ENCODE measurements at places on chromosomes 7 and 10. TPM values are rescaled to one million over a fixed set of nuclear protein-coding genes. Genes with fewer than 3 reads are reported as not detected.

The TAX1BP1 gene
- total RNA-seq: 189 TPM

The CLDN12 gene
- 60.8 TPM for total RNA-seq

The RNF133 gene
- 0.74 TPM for total RNA-seq

The C10orf53 gene
- total RNA-seq: not detected

The TMEM243 gene
- total RNA-seq: 35.0 TPM

The H2BK1 gene
- not detected for total RNA-seq

The MACC1 gene
- 0.05 TPM for total RNA-seq

The POP7 gene
- total RNA-seq: 27.6 TPM

The SFRP5 gene
- total RNA-seq: not detected

The NEUROG3 gene
- total RNA-seq: not detected

The TCAF1 gene
- total RNA-seq: 99.5 TPM

The DPYSL4 gene
- 6.3 TPM for total RNA-seq

The MET gene
- 36.2 TPM for total RNA-seq

The FOXI2 gene
- total RNA-seq: not detected

The ZNF775 gene
- 5.9 TPM for total RNA-seq

The BTBD16 gene
- total RNA-seq: not detected

The CPVL gene
- total RNA-seq: 0.30 TPM

The GRIFIN gene
- not detected for total RNA-seq

The MASTL gene
- 5.6 TPM for total RNA-seq

The ABCB1 gene
- total RNA-seq: 0.05 TPM

The COL17A1 gene
- total RNA-seq: 0.30 TPM

The COBL gene
- total RNA-seq: not detected

The MRLN gene
- not detected for total RNA-seq

The VIPR2 gene
- total RNA-seq: not detected

The WDR86 gene
- total RNA-seq: 8.6 TPM

The GPR26 gene
- not detected for total RNA-seq

The ATP5F1C gene
- 187 TPM for total RNA-seq

The RADIL gene
- 1.2 TPM for total RNA-seq

The SLC18A3 gene
- not detected for total RNA-seq

The LEP gene
- not detected for total RNA-seq

The ERVW-1 gene
- total RNA-seq: not detected

The MBL2 gene
- not detected for total RNA-seq

The GALNT17 gene
- total RNA-seq: not detected

The AKR1E2 gene
- 22.6 TPM for total RNA-seq

The NXPH1 gene
- not detected for total RNA-seq

The NIPSNAP2 gene
- 34.7 TPM for total RNA-seq

The FAM24A gene
- not detected for total RNA-seq

The IGFBP3 gene
- total RNA-seq: 1,139 TPM

The SLC39A12 gene
- not detected for total RNA-seq

The FRA10AC1 gene
- 25.8 TPM for total RNA-seq

The DMBT1 gene
- not detected for total RNA-seq
